Activated effector memory CD4-positive, alpha-beta T cell treated with Interleukin-2 at 50 U/mL for 16 hours (primary cell): ENCODE measurements at places on chromosomes 6 and 20.

DNA sequence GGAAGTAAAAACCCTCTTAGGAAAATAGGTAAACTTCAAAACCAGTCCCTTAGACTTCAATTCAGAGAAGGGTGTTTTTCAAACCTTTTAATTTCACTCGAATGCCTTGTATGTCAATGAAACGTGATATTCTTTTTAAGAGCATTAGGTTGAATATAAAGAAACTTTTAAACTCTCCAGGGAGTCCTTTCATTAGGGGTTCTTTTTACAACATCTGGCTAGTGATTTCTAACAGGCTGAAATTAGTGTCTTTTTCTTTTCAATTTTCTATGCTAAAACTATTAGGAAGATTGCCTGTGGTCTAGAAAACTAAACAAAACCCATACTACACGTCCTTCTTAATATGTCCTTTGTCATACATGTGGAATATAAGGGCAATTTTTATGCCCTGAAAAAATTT is 569.7 kb upstream of the CITED2 start:
- DNase-seq = no peak

GRCh38 chr6:53898026-53898795 is 103.4 kb downstream of the LRRC1 start:
- DNase-seq = no peak

GRCh38 chr6:106453756-106454367 is 93.3 kb downstream of the CRYBG1 start:
- no peak for DNase-seq

- no peak for DNase-seq
Observed at GRCh38 chr20:1463971-1464570, 2.6 kb downstream of the NSFL1C start.

GRCh38 chr6:107717781-107718180 is 106.3 kb downstream of the SCML4 start:
- no peak for DNase-seq

DNA sequence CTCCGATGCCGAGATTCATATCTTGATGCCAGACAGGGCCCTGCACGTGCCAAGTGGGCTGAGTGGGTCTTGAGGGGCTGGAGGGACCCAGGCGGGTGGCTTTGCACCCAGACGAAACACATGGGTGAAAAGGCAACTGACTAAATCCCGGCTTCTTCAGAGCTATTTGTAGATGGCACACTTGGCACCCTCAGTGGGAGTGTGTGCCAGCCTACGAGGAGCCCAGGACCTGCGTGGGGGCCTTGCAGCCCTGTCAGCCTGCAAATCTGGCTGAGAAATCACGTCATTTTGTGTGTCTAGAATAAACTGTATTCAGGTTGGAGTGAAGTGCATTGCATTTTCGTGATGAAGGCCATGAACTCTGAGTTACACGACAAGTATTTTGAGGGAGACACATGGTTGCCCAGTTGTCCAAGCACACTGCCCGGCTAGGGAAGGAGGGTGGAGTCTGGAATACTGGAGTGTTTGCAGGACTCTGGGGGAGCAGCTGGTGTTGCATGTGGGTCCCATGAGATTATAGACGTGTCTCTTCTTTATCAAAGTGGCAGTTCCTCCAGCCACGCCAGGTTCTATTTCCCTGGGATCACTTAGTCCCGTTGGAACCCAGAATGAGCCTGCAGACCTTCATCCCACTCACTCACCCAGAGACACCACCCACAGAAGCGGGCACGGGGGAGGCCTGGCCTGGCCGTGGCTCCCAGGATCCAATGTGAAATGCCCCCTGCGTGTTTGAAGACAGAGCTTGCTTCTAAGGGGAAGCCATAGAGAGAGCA is 60.2 kb downstream of the DLL1 start:
- DNase-seq = no peak

DNA sequence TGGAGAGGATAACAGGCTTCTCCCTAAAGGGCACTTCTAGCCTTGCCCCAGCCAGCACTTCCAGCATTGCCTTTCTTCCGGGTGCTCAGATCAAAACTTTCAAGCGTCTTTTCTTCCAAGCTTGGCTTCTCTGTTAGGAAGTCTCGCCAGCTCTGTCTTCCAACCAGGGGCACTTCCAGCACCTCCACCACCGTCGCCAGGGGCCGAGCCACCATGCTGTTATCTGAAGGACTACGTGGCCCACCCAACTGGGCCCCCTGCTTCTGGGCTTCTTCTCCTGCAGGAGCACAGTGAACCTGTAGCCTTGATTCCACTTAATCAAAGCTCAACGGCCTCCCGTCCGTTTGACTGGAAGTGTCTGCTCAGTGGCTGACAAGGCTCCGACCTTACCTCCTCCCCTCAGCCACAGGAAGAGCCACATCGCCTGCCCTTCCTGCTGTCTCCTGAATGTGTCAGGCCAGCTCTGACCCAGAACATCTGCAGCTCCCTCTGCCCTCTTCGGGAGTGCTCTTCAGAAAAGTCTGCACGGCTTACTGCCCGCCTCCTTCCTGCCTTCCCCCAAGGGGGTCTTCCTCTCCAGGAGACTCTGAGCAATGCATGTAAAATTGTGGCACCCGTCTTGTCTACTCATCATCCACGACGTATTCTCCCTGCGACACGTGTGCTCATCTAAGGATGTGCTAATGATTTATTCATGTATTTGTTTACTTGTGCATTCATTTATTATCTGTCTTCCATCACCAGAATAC is 527.0 kb downstream of the CDH26 start:
- no peak for DNase-seq
